Stimulated activated CD4-positive, alpha-beta T cell treated with anti-CD3 and anti-CD28 coated beads, Interleukin-1b, Interleukin-23, amount 100 ng/mL, for 48 hours (primary cell): ENCODE measurements at places on chromosomes 3 and 15.

- no peak for DNase-seq
Measured at GRCh38 chr15:70327856-70328678, 230.3 kb upstream of the TLE3 start.

GRCh38 chr15:62711691-62712454 lies 330.7 kb upstream of the TPM1 start:
- DNase-seq: peak; percentile 47

GRCh38 chr3:26081166-26081565 lies 291.3 kb downstream of the OXSM start:
- no peak for DNase-seq

DNA sequence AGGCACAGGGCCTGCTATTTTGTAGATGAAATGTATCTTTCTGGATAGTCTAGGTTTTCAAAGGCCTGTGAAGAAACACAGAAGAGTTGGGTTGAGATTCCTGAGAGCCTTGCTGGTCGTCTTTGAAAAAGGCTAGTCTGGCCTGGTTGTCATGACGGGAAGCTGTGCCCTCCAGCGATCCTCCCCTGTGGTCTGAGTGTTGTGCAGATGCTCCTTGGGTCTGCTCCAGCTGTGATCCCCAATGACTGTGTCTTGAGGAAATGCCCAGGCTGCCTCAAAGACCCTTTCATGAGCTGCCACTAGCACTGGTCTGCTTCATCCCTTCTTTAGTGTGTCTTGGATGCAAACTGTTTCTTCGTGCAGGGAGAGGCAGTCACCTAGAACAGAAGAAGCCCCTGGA lies 111.0 kb upstream of the SYNPR start:
- no peak for DNase-seq

DNA sequence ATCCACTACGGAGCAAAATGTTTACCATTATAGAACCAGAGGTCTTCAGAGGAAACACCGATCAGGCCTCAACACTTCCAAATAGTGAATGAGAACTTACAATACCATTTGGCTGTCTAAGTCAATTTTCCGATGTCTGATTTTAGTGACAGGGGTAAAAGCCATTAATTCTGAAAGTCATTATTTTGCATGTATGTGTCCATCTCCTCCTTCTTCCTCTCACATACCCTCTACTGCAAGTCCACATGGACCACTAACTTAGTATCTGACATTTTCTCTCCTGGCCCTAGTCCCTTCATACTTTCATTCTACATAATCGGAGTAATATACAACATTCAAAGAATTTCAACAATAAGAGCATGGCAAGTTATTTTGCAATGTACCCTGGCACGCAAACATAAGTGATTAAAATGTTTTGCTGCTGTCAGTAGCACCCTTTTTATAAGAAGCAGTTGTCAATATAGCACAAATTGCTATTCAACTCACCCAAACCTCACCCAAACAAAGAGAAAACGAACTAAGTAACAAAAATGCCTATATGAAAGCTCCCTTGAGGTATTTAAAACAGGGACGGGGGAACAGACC lies 1.9 kb downstream of the TOP2B start:
- DNase-seq: no peak

- no peak for DNase-seq
Measured at GRCh38 chr15:40301467-40302179, 6.1 kb downstream of the PLCB2 start.

DNA sequence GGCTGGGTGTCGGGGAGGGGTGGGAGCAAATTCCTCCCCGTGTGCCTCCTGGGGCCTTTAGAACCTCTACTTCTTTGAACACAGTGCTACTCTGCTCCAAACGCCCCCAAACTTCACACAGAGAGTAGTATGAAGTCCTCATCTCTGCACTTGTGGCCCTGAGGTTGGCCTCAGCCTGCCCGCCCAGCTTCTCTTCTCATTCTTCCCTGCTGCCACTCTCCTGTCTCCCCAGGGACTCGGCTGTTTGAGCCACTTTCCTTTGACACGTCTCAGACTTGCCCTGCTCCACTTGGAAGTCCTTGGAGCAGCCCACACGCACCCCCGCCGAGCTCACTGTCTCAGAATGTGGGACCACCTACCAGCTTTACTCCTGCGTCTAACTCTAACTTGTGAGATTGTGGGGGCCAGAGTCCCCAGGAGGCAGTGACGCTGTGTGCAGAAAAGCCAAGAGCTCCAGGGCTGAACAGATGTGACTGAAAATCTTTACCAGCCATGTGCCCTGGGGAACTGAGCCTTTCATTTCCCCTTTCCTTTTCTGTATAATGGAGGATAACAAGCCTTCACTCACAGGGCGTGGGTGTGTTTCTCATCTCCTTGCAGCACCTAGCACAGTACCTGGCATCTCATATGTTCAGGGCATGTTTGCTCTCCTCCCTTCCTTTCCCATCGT lies 233.6 kb upstream of the CTDSPL start:
- no peak for DNase-seq

GRCh38 chr15:55742927-55743728 lies at the start of gene PRTG:
TSS of gene PRTG (minus strand) at chr15:55743152. CDS start at chr15:55742931, 221 bp downstream.
- DNase-seq: no peak

GRCh38 chr3:74435631-74436030 lies 178.8 kb downstream of the CNTN3 start:
- no peak for DNase-seq

DNA sequence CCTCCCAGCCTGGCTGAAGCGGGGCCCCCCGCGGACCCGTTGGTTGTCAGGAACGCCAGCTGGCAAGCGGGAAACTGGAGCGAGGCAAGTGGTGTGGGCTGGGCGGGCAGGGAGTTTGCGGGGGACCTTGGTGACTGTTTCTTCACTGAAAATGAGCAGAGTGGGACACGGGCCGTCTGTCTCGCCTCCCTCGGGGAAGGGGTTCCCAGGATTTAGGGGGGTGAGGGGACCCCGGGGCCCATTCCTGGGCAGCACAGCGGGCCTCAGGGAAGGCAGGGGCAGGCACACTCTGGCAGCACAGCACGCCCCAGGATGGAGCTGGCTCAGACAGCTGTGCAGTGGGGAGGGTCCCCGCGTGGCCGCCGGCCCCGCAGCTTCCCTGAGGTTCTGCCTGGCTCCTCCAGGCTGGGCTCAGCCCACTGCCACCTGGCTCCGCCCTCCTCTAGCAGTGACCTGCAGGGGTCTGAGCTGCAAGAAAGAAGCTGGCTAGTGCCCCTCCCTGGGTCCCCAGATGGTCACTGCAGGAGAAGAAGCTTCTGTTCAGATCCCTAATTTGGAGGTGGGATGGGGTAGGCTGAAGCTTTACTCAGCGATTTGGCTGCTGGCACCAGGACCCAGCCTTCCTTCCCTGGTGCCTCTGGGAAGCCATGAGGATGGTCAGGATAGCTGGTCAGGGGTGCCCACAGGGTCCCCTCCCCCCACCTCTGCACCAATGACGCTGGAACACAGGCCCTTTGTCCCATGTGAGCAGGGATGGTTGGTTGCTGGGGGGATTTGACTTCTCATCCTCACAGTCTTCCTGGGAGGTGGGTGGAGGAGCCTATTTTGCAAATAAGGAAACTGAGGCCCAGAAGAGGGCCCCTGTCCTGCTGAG lies 90.4 kb downstream of the TBC1D2B start:
- no peak for DNase-seq

GRCh38 chr3:123088387-123088786 lies 21.6 kb downstream of the PDIA5 start:
- no peak for DNase-seq

DNA sequence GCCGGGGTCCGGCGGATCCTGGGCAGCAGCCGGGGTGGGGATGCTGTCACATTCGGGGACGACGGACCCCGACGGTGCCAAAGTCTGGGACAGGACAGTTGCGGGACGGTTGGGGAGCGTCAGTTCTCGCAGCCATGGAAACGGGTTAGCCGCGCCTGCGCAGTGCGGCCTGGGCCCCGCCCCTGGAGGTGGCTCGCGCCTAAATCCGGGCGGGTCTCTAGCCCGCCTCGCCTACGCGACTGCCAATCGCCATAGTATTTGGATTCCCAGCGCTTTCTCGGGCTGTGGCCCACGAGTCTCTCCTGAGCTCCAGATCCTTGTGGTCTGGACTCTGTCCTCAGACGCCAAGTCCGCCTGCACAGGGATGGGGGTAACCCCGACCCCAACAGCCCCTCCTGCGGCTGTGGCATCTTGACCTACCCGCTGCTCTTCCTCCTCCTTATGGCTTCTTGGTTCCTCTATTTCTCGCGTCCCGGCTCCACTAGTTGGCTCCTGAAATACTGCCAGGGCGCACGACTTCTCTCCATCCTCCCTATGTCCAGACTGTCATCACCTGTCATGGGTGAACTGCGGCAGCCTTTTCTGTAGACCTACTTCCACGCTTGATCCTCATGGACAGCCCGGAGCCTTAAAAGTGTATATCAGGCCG lies at the start of gene ZMYND10:
ZMYND10 (minus strand) TSS at position 147 of the 649 bp plus-strand sequence. CDS start 153 bp downstream, outside the sequence.
- DNase-seq: peak; percentile 79

DNA sequence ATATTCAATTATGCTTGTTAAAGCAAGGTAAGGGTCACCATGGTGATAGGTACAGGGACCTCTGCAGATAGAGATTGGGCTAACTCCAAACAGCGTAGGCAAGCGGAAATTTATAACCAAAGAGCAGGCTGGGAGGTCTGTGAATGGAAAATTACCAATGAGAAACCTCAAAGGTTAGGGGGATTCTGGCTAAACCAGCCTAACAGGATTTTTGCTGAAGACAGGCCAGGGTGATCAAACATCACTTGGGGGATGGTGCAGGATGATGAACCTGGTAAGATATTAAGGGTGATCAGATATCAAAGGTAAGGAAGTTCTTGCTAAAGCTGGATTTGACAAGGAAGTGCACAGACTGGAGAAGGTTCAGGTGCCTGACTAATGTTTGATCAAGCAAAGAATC lies 35.3 kb upstream of the SNRPN start:
- DNase-seq: no peak

DNA sequence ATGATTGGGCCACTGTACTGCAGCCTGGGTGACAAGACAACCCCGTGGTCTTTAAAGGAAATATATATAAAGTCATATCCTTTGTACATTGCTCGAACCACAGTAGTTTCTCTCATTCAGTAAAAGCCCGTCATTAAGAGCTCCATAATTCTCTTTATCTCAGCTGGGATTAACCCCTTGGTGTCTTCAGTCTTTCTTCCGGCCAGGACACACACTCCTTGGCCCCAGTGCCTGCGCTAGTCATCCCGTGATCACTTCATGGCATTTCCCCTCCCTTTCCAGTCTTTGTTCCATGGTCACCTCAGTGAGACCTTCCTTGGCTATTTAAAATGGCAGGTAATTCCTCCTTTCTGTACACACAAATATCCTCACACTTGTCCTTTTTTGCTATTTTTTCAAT lies 3.3 kb downstream of the RPL35A start:
- no peak for DNase-seq

GRCh38 chr3:130792246-130792645 lies 45.6 kb upstream of the PIK3R4 start:
- no peak for DNase-seq

- no peak for DNase-seq
Measured at GRCh38 chr3:178385280-178385952, 150.8 kb upstream of the KCNMB2 start.

DNA sequence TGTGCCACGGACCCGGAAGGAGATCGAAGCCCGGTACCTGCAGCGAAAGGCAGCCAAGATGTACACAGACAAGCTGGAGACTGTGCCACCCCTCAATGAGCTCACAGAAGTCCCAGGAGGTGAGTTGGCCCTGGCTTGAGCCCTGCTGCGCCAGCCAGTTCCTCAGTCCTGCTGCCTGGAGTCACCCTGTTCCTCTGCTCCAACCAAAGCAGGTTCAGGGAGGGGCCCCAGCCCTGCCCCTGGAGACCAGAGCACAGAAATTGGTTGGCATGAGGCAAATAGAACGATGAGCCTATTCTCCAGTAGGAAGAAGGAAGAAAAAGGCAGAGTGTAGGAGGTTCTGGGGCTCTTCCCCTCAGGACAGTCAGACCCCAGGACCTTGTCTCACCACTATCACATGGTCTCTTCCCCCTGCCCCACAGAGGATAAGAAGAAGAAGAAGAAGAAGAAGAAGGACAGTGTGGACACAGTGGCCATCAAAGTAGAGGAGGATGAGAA lies 8.0 kb downstream of the TMIE start:
- no peak for DNase-seq

DNA sequence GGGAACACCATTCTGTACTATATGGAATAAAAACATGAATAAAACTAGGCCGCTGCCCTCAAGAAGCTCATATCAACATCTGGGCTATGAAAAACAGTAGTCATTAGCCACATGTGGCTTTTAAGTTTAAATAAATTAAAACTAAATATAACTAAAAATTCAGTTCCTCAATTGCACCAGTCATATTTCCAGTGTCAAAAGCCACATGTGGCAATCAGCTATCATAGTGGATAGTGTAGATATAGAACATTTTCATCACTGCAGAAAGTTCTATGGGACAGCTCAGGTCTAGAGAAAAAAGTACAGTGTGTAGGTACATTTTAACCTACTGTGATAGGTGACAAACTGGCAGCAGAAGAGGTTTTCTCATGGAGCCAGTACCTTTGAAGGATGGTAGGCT lies 261.4 kb downstream of the FOXP1 start:
- DNase-seq: no peak

DNA sequence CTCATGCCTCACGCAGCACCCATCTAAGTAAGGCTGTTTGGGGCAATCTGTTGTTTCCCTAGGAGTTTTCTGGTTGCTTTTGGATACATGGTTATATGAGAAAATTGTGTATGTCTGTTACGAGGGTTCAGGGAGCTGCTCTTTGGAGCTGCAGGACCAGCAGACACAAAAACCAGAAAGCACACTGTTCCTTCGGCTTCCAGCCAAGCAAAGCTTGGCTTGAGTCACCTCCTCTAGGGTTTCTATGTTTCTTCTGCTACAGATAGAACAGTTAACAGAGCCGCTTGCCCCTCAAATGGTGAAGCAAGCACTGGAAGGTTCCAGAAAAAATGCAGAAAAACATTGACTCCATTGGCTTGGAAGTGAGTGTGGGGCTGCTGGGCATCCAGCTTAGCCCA lies 49.2 kb upstream of the CTDSPL start:
- DNase-seq: no peak

GRCh38 chr15:82571722-82572222 lies 31.5 kb upstream of the RPS17 start:
- no peak for DNase-seq

- no peak for DNase-seq
Measured at GRCh38 chr15:68589783-68590710, 11.3 kb downstream of the CORO2B start.

DNA sequence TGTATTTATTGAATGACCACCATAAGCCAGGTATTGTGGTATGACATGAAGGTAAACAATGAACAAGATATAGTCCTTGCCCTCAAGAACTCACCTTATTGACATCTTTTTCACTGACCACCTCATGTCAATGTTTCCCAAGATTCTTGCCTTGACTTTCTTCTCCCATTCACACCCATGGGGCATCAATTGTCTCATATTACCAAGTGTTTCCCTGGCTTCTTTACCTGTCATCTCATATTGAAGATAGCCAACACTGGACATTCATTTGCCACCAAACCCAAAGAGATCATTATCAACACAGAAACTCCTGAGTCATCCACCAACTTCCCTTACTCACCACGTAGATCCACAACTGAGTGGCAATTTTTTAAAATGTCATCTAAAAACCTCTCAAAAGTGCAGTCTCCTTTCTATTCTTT lies 2.2 kb downstream of the EFHB start:
- no peak for DNase-seq

DNA sequence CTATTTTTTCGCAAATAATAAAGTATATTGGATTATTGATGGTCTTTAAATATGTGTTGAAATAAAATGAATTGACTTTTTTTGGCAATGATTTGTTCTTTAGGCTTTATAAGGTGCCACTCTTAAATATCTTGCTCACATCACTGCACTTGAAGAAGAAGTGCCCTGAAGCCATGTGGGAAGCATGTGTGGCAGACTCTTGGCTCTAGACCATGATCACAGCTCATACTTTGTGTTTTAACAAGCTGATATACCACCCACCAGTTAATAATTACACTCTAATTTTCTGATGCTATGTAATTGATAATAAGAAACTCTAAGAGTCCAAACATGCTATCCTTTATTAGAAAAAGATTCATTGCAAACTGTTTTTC lies 52.1 kb upstream of the TGFBR2 start:
- no peak for DNase-seq
